ENCODE measurements at places on chromosomes 1 and 21. TPM values are rescaled to one million over a fixed set of nuclear protein-coding genes. Genes with fewer than 3 reads are reported as not detected.

DNA sequence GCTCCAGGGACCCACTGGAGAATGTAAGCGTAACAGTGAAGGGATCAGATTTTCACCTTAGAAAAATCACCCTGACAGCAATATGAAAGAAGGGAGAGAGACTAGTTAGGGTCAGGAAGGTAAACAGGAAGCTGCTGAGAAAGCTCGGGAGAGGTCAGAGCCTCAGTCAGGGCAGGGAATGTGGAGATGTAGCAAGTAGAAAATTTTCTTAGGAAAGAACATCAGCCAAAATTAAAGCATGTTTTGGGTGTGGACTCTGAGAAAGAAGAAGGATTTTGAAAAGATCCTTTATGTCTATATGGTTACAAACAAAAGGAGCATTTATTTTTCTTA is 16.7 kb upstream of the ERICH3 start:
- DNase-seq, result no peak
- no peaks in the 10 kb centered on the region for H3K4me1 ChIP-seq
- no peaks in the 10 kb centered on the region for H3K36me3 ChIP-seq
- H3K4me3 ChIP-seq, result no peak overlapping the region
- no peak overlapping the region for H3K27ac ChIP-seq
- no peaks in the 10 kb centered on the region for H3K27me3 ChIP-seq

DNA sequence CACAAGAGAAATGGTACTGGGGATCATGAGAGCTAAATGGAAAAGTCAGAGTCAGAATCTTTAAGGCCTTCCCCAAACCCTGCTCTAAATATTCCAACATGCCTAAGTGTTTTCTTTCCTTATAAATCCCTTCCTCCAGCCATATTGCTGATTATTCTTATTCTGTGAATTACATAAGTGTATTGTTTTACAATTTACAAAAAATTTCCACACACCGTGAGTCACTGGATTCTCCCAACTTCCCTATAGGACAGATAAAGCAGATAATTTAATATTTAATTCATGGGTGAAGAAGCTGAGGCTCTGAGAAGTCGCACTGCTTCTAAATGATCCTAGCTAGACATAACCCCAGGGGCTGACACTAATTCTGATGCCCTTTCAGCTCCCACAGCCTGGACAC is 243.3 kb upstream of the JUN start:
- H3K4me1 ChIP-seq, result no peaks in the 10 kb centered on the region
- DNase-seq, result no peak

- H3K27ac ChIP-seq, result no peak overlapping the region
- no peaks in the 10 kb centered on the region for H3K4me1 ChIP-seq
These were observed 207.4 kb upstream of the NRIP1 start for GRCh38 chr21:15272171-15272570.

GRCh38 chr1:61692155-61692800 is 32.7 kb downstream of the TM2D1 start:
- no peaks in the 10 kb centered on the region for H3K27me3 ChIP-seq
- no peaks in the 10 kb centered on the region for H3K4me1 ChIP-seq
- no peak overlapping the region for H3K27ac ChIP-seq
- no peak overlapping the region for H3K4me3 ChIP-seq
- no peak for DNase-seq

- no peak for DNase-seq
- no peaks in the 10 kb centered on the region for H3K4me1 ChIP-seq
- no peak overlapping the region for H3K27ac ChIP-seq
These were observed 64.3 kb upstream of the VTCN1 start for GRCh38 chr1:117275055-117275454.

The CHODL gene
- 0.53 TPM for polyA plus RNA-seq

Data from adrenal gland (tissue), 19 donors.